ENCODE measurements at places on chromosomes 13 and 19.
A peak's percentile ranks its signal among the peaks of the same experiment; 100 is the strongest.

- no peaks in the 10 kb centered on the region for H3K4me1 ChIP-seq
- H3K27ac ChIP-seq = peak overlapping the region; percentile 46
- H3K27me3 ChIP-seq = no peaks in the 10 kb centered on the region
- no peak for DNase-seq
These were observed 20.1 kb downstream of the GPATCH1 start for GRCh38 chr19:33100894-33101644.

- no peak overlapping the region for H3K27ac ChIP-seq
- no peak overlapping the region for H3K4me3 ChIP-seq
- no peak for DNase-seq
- no peaks in the 10 kb centered on the region for H3K36me3 ChIP-seq
- no peaks in the 10 kb centered on the region for H3K27me3 ChIP-seq
These were observed 452.3 kb downstream of the IRS2 start for GRCh38 chr13:109333893-109334651.

- no peak for DNase-seq
- H3K27me3 ChIP-seq = no peaks in the 10 kb centered on the region
- H3K36me3 ChIP-seq = no peaks in the 10 kb centered on the region
These were observed 554.8 kb upstream of the GPC6 start for GRCh38 chr13:92671821-92672220.

GRCh38 chr19:56994251-56995017 lies 125.4 kb upstream of the USP29 start:
- DNase-seq = no peak
- H3K4me3 ChIP-seq = no peak overlapping the region
- H3K27me3 ChIP-seq = no peaks in the 10 kb centered on the region
- H3K36me3 ChIP-seq = no peaks in the 10 kb centered on the region
- H3K4me1 ChIP-seq = no peaks in the 10 kb centered on the region

DNA sequence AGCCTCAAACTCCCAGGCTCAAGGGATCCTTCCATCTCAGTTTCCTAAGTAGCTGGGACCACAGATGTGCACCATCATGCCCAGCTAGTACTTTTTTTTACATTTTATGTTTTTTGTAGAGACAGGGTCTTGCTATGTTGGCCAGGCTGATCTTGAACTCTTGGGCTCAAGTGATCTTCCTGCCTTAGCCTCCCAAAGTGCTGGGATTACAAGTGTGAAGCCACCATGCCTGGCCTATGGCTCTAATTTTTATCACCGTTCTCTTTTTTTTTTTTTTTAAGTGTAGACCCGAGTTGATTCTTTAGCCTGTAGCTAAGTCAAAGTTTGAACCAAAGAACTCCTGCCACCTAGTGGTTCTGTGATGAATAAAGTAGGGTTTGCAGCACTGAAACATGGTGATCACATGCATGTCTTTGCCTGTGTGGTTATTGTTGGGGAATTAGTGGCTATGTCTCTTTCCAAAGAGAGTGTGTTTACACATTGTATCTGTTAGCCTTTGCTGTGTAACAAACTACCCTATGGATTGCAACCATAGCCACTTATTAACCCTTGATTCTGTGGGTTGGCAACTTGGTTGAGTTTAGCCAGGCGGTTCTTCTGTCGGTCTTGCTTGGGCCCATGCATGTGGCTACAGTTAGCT lies 11.6 kb downstream of the NFILZ start:
- DNase-seq = no peak
- no peak overlapping the region for H3K4me3 ChIP-seq
- no peak overlapping the region for H3K27ac ChIP-seq
- peaks cover 10% of the 10 kb centered on the region for H3K4me1 ChIP-seq
- no peaks in the 10 kb centered on the region for H3K36me3 ChIP-seq
- H3K27me3 ChIP-seq = peaks cover 11% of the 10 kb centered on the region

DNA sequence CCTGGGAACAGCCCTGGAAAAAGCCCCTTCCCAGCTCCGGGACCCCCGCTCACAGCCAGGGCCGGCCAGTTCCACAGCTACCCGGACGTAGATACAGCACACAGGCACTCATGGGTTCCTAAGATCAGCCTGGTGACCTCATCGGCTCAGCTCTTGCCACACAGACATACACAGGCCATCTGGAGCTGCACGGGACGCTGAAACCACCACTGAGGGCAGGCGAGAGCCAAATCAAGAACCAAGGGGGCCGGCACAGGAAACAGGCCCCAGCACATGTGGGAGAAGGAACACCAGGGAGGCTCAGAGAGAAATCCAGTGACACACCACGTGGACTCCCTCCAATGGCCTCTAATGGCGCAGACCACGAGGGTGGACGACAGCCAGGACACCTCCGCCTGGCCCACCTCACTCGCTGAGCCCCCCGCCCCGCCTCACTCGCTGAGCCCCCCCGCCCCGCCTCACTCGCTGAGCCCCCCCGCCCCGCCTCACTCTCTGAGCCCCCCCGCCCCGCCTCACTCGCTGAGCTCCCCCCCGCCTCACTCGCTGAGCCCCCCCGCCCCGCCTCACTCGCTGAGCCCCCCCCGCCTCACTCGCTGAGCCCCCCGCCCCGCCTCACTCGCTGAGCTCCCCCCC lies 69.7 kb upstream of the C13orf46 start:
- no peak overlapping the region for H3K27ac ChIP-seq
- DNase-seq = no peak
- no peak overlapping the region for H3K4me3 ChIP-seq
- peaks cover 11% of the 10 kb centered on the region for H3K4me1 ChIP-seq

GRCh38 chr19:55585658-55586339 lies 5.2 kb upstream of the ZNF579 start:
- H3K4me1 ChIP-seq = peaks cover 24% of the 10 kb centered on the region
- H3K36me3 ChIP-seq = no peaks in the 10 kb centered on the region
- peaks cover 23% of the 10 kb centered on the region for H3K27me3 ChIP-seq
- H3K4me3 ChIP-seq = no peak overlapping the region
- H3K27ac ChIP-seq = no peak overlapping the region

GRCh38 chr13:35477386-35477946 lies 977 bp upstream of the MAB21L1 start:
- DNase-seq = no peak
- H3K27ac ChIP-seq = no peak overlapping the region
- peaks cover 59% of the 10 kb centered on the region for H3K27me3 ChIP-seq
- peaks cover 4% of the 10 kb centered on the region for H3K36me3 ChIP-seq
- H3K4me3 ChIP-seq = no peak overlapping the region

DNA sequence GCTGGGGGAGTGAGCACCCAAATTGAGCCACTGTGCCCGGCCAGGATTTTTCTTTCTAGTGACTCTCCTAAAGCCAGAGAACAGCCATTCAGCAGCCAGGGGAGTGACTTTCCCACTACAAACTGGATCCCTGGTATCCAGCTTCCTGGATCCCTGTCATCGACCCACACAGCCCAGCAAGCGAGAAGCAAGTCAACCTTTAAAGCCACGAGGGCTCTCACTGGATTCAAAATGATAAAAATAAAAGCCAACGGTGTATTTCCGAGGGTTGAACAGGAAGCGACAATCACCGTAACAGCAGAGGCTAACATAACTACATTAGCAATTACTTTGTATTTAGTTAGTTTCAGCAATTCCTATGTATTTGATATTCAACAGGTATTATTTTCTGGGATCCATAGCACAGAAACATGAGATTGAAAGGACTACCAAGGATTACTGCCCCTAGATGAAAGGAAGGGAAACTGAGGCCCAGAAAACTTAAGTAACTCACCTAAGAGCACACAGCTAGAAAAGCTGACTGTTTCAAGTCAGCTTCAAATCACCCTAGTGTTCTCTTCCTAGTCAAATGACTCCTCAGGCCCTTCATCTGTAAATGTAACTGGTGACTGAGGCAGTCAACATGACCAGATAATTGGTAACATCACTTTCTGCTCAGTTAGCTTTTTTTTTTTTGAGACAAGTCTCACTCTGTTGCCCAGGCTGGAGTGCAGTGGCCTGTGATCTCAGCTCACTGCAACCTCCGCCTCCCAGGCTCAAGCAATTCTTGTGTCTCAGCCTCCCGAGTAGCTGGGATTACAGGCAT lies 2.7 kb downstream of the RFX1 start:
- no peaks in the 10 kb centered on the region for H3K27me3 ChIP-seq
- H3K4me3 ChIP-seq = peak overlapping the region; percentile 60
- DNase-seq = peak; percentile 56
- H3K27ac ChIP-seq = peak overlapping the region; percentile 99
- peaks cover 43% of the 10 kb centered on the region for H3K4me1 ChIP-seq
